Fibroblast of lung (primary cell): ENCODE measurements at places on chromosomes 1 and 21.

DNA sequence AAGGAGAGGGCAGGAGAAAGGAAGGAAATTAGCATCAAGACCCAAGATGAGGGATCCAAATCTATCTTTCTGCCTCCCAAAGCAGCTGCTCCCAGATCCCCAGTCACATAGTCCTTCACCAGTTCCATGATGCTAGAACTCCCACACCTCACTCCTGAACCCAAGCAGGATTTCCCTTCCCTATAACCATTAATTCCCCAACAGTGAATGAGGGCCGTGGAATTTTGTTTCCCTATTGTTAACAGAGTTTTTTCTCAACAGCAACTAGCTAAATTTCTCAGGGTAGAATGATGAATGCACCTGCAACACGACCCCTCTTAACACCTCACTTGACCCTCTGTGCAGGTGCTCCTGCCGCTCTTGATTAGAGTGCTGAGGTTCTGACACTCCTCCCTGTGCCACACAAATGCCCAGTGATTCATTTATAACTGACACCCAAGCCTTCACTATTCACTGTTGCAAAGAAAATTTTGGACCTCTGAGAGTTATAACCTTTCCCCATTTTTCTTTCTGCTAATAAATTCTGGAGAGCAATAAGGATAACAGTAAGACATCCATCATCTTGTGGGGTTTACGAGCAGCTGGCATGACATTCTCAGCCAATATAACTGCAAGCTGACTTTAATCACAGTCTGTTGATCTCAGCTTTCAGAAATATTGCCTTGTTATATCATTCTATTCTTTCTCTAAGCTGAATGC, 25.4 kb upstream of the NPL start:
- DNase-seq: no peak

- DNase-seq: peak; percentile 93
These were observed 63.1 kb upstream of the IGSF5 start for GRCh38 chr21:39681845-39682244.

GRCh38 chr21:38434913-38435533, 63.3 kb downstream of the ERG start:
- peak; percentile 32 for DNase-seq

- no peak for DNase-seq
These were observed 118.8 kb downstream of the PSMG1 start for GRCh38 chr21:39064325-39065012.

DNA sequence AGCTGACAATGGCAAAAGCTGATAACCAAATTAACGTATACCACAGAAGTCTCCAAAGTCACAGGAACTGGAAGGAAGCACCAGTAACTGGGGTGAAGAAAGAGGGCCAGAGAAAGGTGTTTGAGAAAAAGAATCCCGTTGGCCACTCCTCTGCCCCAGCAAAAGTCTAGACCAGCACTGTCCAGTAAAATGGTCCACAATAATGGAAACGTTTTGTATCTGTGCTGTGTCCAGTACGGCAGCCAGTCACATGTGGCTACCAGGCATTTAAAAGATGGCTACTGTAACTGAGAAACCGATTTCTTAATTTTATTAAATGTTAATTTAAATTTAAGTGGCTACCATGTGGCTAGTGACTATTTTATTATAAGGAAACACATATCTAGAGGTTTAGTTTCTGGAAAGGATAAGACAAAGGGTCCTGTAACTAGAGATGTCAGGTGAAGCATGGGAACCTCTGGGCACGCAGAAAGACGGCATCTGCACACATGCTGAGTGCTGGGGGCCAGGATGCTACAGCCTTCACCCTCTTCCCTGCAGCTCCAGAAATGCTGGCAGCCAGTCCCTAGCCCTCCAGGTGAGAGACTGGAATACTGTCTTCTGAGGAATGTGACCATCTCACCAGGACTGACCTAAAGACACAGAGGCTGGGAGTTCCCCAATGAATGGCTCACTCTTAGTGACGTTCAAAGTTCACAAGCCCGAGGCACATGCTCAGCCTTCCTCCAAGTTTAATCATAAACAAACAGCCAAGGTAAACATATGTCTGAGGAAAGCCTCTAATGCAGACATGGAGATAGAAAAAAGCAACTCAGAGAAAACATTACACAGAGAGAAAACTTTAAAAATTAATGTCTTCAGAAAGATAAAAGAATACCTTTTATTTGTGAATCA, 50.7 kb downstream of the JAK1 start:
- DNase-seq: peak; percentile 70

DNA sequence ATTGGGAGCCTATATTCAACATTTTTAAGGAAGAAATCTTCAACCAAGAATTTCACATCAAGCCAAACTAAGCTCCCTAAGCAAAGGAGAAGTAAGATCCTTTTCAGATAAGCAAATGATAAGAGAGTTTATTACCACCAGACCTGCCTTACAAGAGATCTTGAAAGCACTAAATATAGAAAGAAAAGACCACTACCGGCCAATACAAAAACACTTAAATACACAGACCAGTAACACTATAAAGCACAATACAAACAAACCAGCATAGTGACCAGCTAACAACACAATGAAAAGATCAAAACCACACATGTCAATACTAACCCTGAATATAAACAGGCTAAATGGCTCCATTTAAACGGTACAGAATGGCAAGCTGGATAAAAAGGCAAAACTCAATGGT, 165.4 kb downstream of the MRPL39 start:
- no peak for DNase-seq

- no peak for DNase-seq
These were observed 113.9 kb downstream of the RGS21 start for GRCh38 chr1:192430644-192431043.

DNA sequence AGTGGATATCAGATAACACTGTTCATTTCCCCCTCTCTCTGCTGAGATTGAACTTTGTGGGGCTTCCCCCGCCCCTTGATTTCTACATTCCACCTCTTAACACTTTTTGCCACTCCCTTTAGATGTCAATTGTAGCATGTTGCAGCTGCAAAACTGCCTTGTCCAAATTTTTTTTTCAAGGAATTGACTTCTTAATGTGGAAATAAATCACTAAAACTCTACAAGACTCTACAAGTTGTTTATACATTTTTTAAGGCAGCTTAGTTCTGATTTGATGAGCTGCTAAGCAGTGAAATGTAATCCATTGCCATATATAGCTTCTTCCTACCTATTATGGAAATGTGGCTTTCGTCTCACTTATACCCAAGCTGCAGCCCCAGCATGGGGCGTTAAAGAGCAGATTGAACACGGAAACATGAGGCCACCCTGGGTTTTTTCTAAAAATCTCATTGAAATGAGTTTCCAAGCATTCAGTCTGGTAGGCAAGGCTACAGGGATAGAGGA, 132.2 kb downstream of the SYT2 start:
- peak; percentile 87 for DNase-seq
